ENCODE measurements at places on chromosomes 7 and 10.

GRCh38 chr10:83991986-83992753 is 147.1 kb upstream of the GHITM start:
- DNase-seq, result peak; percentile 19

DNA sequence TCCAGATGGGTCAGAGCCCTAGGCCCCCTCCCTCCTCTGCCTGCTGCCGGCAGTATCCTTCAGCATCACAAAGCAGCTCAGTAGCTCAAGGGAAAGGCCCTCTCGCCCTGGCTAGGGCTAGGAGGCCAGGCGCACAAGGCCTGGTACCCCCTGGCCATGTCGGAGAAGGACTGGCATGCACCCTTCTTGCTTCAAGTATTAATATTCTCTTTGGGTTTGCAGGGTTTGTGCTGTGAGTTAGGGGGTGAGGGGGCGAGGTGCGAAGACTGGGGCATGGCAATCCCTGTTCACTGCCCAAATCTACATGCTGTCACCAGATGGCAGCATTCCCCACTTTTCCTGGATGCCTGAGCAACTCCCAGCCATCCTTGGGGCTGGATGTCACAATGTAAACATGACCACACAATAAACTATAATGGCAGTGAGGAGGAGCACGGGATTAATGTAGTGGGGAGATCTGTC is 105.2 kb downstream of the NEURL1 start:
- no peak for DNase-seq

DNA sequence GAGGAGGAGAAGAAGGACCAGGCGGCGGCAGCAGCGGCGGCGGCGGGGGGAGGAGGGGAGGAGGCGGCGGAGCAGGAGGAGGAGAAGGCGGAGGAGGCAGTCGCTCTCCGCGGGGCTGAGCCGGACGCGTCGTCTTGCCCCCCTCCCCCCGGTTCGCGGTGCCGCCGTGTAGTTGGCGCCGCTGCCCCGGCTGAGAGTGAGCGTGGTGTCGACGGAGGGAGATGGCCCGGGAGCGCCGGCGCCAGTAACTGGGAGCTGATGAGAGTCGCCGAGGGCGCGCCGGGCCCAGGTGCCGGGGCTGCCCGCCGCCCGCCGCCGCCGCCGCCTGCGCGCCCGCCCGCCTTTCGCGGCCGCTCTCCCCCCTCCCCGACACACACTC is 257 bp downstream of the WAC start:
- DNase-seq, result no peak

- no peak for DNase-seq
These were observed 184.0 kb upstream of the INHBA start for GRCh38 chr7:41886901-41887311.

- DNase-seq, result no peak
These were observed 87.1 kb downstream of the HIBADH start for GRCh38 chr7:27575613-27576012.

DNA sequence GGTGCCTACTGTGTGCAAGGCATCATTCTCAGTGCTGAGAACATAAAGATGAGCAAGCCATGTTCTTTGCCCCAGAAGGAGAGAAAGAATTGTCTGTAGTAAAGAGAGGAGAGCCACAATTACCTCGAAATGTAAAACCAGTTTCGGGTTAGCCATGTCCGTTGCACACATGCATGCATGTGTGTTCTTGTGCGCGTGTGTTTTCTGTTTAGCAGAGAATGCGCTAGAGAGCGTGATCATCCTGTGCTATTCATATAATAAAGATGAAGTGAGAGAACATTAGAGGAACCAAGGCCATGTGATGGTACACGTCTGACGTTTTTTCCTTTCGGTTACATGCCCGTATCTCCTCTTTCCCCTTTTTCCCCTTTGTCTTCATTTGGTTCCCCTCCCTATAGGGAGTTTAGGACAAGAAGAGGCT is 158.2 kb downstream of the CELF2 start:
- no peak for DNase-seq

DNA sequence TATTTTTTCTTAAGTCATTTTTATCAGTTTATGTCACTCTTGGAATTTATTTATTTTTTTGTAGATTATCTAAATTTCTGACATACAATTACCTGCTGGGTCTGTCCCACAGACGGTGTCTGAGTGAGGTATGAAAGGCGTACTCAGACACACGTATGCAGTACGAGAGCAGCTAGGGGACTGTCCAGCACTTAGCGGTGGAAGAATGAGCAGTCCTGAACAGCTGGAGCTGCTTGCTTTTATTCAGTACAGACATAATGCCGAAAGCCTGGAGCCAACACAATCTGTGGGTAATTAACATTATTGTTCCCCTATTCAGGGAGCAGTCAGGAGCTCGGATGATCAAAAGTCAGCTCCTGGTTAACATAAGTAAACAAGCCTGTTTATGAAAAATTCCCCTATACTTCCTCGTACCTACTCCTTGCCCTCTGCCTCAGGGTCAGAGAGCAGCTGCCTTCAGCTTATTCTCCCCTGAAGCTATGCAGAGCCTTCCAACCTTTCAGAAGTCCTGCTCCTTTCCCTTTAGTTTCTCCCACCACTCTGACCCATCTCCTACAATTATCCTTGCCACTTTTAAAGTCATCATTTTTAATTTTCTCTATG is 488.0 kb upstream of the POM121L12 start:
- no peak for DNase-seq

DNA sequence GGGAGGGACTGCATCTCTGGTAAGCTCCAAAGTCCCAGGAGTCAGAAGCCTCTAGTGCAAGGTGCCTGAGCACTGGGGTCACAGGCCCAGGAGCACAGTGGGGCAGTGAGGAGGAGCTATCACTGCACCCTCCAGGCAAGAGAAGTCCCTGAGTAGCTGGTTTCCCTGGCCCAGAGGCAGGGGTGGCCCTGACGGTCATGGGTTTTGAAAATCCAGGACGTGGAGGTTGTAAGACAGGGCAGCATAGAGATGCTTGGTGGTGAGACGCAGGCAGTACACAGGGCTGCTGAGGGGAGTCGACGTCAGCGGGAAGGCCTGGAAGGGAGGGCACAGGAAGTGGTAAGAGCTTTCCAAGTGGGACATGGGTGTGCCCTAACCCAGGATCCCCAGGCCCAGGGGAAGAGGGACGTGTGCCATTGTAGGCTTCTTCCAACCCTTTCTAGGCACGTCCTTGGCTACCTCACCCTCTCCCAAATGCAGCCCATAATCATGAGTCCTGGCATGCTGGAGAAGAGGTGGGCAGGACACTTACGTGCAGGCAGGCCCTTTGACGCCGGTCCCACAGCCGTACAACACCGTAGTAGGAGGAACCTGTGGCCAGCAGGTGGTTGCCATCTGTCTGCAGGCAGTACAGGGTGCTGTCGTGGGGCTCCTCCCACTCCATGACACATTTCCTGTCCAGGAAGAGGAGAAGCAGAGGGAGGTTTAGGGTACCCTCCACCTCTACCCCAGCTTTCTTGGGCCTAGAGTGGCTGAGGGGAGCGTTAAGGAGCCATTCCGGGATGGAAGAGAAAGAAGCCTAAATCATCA is 23.2 kb downstream of the DPCD start:
- no peak for DNase-seq

- no peak for DNase-seq
These were observed 1.9 kb upstream of the NDST2 start for GRCh38 chr10:73813333-73813732.

- no peak for DNase-seq
These were observed 86.5 kb downstream of the RALA start for GRCh38 chr7:39709768-39710311.

- no peak for DNase-seq
These were observed 78.6 kb downstream of the NRF1 start for GRCh38 chr7:129689995-129690581.

- no peak for DNase-seq
These were observed 49.5 kb upstream of the SLC29A3 start for GRCh38 chr10:71269301-71270288.

DNA sequence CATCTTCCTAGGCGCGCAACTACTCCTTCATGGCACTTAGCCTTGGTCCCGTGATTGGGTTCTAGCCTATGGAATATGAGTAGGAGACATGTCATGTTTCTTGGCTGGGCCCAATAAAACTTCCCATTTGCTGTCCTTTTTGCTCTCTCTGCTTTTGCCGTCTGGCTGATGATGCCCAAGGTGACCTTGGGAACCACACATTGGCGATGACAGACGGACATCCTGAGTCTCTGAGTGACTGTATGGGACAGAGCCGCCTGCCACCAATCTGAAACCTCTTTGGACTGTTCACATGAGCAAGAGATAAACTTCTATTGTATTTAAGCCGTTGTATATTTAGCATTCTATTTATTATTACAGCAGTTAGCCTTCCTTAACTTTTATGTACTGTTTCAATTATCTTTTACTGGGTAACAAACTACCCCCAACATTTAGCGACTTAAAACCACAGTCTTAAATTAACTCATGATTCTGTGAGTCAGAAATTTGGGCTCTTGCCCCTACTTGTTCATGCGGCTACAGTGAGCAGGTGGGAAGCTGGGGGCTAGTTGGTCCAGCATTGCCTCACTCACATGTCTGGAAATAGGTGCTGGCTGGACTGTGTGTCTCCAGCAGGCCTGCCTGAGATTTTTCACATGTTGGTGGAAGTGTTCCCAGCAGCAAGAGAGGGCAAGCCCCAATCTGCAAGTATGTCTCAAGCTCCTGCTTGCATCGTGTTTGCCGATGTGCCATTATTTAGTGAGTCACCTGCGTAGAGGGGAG is 71.7 kb downstream of the NOD1 start:
- DNase-seq, result no peak

DNA sequence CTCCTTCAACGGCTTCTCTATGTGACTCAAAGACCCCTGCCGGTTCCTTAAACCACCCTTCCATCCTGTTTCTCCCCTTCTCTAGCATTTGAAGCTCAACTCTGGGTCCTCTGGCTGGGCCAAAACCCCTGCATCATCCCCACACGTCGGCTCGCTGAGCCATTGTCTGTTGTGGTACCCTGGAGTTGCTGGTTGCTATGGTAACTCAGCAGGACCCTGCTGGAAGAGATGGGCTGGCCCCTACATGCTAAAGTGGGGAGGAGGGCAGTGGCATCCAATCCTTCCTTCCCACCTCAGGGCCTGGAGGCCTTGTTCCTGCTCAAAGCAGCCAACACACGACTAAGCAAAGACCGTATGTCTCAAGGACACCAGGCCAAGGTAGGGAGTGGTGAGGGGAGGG is 452.5 kb downstream of the PLXNA4 start:
- no peak for DNase-seq

GRCh38 chr7:128067983-128068382 is 36.7 kb upstream of the LRRC4 start:
- DNase-seq, result no peak

- DNase-seq, result no peak
These were observed 484 bp upstream of the MSRB2 start for GRCh38 chr10:23094786-23095403.

GRCh38 chr7:84368122-84368521 is 173.5 kb upstream of the SEMA3A start:
- no peak for DNase-seq

DNA sequence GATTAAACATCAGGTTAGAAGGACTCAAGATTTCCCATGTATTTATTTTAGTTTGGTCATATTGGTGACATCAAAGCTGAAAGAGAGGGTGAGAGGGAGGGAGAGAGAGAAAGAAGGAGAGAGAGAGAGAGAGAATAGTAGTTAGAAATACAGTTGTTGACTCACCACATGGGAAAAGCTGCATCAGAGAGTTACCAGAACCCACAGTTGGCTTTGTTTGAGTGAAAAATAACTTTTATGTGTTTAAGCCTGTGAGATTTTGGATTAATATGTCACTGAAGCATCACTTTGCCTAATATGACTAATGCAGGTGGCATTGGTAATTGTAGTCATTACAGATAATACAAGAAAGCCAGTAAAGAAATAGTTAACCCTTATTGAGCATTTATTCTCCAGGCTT is 303.9 kb downstream of the REEP3 start:
- no peak for DNase-seq

GRCh38 chr7:105006367-105007136 is 7.5 kb upstream of the KMT2E start:
- no peak for DNase-seq

DNA sequence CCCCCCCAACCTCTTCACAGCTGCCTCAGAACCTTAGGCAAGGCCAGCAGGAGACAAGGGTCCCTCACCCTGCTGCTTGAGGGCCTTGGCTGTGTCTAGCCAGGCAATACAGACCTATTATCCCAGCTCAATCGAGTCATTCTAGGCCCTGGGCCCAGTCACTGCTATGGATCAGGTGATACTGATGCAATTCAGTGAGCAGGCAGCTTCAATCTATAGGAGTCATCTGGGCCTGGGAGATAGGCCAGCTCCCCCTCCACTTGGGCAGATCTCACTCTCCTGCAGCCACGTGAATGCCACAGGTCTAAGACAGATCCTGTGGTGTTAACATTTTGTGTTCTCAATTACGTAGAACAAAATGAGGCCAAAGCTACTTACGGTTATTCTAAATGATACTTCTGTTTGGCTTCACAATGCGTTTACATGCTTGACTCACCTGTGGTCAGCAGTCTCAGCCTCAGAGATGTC is 68.0 kb upstream of the LRRC4 start:
- DNase-seq, result no peak

DNA sequence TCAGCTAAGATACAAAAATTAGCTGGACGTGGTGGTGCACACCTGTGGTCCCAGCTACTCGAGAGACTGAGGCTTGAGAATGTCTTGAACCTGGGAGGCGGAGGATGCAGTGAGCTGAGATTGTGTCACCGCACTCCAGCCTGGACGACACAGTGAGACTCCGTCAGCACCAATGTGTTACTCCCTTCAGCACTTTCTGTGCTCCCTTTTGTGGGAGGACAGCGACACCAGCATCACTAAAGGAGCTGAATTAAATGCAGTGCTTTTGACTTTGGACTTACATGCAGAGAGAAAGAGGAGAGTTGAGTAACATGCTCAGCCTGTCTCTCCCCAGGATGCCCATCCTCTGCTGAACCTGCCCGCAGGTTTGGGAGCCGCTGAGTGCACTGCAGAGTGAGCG is 92.2 kb upstream of the RHEB start:
- no peak for DNase-seq

DNA sequence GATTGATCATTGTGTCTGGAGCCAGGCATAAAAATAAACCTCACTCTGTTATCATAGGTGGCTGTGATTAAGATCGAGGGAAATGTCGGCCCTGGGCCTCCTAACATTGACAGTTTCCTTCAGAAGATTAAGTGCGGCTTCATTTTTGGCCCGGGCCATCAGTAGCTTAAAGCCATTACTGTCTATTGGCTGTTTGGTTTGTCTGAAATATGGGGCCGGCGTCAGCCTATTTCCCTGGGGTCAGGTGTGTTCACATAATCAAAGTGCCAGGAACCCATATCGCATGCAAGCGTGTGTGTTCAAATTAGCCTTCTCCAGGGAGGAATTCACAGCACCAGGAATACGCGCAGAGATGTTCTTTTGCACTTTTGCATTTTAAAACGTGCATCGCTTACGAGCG is 114.7 kb downstream of the CUX1 start:
- no peak for DNase-seq

GRCh38 chr7:13532028-13532753 is 457.3 kb downstream of the ETV1 start:
- no peak for DNase-seq

DNA sequence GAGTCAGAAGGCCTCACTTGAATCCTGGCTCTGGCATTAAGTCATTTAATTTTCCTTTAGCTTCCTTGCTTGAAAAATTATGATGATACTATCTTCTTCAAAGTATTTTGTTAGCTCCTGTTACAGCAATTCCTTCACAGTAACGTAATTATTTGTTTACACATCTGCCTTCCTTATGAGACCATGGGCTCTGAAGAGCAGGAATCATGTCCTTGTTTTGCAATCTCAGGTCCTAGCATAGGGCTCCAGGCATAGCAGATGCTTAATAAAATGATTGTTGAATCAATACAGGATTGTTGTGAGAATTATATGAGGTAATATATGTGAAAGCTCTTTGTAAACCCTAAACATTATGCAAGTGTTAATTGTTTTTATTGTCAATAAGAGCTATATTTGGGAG is 25.5 kb downstream of the KLHDC10 start:
- DNase-seq, result no peak
